Calu3 (cell line): ENCODE measurements at places on chromosomes 6 and 20.
A peak's percentile ranks its signal among the peaks of the same experiment; 100 is the strongest.

DNA sequence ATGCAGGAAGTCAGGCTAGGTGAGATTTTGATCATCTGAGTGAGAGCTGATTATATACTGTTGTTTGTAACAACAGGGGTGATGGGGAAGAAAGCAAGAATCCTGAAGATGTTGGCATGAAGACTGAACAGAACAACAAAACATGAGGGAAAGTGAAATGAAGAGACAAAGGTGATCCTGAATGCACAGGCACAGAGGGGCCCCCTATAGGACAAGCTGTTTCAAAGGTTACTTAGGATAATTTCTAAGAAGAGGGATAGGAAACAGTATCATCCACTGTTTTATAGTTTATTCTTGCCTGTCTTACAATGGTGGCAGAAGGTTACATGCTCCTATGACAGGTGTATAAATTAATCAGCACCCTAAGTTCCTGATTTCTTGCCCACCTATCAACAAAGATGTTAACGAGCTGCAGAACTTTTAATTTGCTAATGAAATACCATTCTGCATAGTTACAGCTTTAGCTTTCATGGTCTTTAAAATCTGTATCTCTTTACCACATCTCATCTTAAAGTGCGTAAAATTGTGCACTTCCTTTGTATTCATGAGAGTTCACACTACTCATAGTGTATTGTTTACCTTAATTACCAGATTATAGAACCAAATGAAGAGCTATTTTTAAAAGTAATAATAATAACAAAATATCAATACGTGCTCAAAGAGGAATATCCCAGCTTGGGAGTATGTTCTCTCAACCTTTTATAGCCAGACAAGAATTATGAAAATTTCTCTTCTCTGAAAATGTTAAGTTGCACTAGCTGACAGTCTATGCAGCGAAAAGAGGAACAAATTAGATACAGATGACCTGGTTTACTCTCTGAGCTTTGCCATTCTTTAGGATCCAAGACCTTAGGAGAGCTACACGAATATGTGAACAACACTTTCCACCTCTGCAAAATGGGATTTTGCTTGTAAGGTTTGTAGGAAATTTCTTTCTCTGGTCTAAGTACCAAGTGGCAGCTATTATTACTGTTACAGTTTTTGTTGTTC, 192.5 kb downstream of the EDN1 start:
- DNase-seq = no peak

GRCh38 chr6:132768051-132768517, 10.4 kb upstream of the VNN2 start:
- peak; percentile 68 for DNase-seq

- no peak for DNase-seq
Observed at GRCh38 chr6:131692031-131692430, 9.2 kb downstream of the OR2A4 start.

GRCh38 chr6:163333701-163334663, 80.5 kb upstream of the QKI start:
- no peak for DNase-seq

- no peak for DNase-seq
Observed at GRCh38 chr6:7917729-7918128, 7.1 kb upstream of the TXNDC5 start.

- DNase-seq = no peak
Observed at GRCh38 chr6:124770784-124771183, 191.5 kb upstream of the RNF217 start.

GRCh38 chr6:110999634-111000270, 17.9 kb downstream of the RPF2 start:
- no peak for DNase-seq

DNA sequence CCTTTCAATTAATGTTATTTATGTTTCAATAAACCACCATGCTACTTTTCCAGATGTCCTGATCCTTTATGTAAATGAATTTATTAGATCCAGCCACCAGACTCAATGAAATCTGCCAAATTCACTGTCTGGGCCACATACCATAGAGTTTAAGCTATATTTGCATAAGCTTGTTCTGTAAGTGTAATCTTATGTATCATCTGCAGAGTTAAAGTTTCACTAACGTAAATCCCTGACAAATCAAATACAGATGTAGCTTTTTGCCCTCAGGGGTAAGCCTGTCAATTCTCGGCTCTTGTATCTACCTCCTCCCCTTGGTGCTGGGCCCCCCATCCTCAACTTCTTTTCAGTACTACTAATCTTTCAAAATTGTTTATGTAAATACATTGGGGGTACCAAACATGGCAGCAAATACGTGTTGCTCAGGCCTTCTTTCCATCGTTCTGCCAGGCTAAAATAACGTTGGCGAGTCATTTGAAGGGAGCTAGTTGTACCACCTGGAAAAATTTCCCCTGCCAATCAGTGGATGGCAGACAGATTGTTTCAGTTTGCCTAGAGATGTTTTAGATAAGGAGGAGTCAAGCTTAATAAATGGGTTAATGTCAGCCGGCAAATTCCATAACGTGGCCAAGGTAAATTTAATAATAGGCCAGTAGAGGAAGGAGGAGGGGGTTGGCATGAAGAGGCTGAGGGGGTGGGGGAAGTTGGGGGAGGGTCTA, 79.6 kb downstream of the RPS12 start:
- DNase-seq = no peak

- DNase-seq = peak; percentile 13
Observed at GRCh38 chr6:25404693-25405169, 125.6 kb downstream of the CARMIL1 start.

- DNase-seq = no peak
Observed at GRCh38 chr6:107653183-107653580, 163.3 kb downstream of the SOBP start.

DNA sequence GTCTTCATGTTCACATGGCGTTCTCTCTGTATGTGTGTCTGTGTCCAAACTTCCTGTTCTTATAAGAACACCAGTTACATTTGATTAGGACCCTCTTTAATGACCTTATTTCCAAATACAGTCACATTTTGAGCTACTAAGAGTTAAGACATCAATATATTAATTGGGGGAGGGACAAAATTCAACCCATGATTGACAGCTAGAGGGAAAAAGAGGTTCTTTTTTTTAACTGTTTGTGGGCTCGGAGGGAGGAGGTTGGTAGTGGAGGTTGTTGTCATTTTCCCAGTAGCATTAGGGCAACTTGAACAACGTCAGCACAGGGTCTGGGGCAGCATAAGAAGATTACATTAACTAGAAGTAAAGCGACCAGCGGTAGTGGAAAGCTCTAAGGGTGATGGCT, 2.3 kb upstream of the GMDS start:
- no peak for DNase-seq

DNA sequence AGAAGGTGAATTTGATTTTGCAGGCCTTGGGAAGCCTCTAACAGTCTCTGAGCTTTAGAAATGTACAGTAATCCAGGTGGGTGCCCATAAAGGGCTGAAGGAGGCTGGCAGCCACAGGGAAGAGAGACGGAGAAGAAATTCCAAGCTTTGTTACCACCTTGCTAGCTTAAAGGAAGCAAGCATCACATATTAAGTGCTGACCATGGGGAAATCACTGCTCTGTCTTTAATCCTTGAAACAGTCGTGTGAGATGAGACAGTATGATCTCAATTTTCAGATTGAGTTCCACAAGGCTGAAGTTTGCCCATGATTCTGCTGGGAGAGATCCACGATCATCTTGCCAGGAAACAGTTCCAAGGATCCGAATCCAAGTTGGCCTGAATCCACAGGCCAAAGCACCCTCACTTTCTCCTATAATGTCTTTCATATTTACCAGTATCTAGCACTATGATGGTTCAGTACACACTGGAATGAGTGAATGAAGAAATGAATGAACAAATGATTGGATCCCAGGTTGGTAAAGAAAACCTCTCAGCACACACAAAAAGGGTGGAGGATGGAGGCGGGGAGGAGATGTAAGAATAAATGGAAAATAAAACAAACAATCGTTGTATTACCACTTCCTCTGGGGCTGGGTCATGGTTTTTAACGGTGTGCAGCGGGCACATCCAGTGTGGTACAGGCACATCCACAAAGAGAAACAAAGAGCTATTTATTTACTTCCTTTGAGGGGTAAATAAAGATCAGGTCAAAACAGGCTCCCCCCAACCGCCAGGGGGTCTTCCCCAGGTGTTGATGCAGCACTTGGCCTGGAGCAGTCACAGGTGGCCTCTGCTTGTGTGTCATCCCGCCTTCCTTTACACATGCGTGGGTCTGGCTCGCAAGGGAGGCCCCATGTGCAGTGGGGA, 28.2 kb upstream of the TAF8 start:
- no peak for DNase-seq

GRCh38 chr20:25282034-25282781, 34.3 kb downstream of the PYGB start:
- no peak for DNase-seq

DNA sequence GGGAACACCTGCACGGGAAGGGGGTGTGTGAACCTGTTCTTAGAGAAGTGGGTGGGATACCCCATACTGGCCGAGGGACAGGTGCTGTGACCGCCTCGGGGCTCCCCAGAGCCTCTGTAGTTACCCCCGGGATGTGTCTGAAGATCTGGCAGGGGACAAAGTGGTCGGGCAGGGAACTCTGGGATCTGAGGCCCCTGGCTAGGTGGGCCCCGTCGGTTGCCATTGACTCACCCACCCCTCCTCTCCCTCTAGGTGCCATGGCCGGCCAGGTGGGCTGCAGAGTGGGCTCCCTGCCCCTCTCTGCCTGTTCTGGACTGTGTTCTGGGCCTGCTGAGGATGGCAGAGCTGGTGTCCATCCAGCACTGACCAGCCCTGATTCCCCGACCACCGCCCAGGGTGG, 4.3 kb downstream of the BIRC7 start:
- DNase-seq = no peak
